Activated naive CD4-positive, alpha-beta T cell treated with anti-CD3 and anti-CD28 coated beads, Interleukin-2, amount 10 ng/mL, durations not matched to agents 7 days and 5 days (primary cell): ENCODE measurements at places on chromosomes 3 and 15.

DNA sequence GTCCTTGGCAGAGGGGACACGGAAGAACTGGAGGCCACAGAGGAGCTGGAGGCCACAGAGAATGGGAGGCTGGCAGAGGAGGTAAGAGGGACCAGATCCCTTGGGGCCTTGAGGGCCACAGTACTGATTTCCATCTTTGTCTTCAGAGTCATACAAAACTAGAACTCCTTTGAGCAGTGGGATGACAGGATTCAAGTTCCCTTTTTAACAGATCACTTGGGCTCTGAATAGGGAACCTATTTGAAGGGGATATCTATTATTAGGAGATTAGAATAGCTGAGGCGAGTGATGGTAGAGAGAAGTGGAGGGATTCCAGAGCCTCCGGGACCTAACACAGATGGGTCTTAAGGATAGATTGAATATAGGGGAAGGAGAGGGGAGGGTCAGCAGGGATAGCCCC lies 55.7 kb downstream of the OXNAD1 start:
- no peak for DNase-seq

DNA sequence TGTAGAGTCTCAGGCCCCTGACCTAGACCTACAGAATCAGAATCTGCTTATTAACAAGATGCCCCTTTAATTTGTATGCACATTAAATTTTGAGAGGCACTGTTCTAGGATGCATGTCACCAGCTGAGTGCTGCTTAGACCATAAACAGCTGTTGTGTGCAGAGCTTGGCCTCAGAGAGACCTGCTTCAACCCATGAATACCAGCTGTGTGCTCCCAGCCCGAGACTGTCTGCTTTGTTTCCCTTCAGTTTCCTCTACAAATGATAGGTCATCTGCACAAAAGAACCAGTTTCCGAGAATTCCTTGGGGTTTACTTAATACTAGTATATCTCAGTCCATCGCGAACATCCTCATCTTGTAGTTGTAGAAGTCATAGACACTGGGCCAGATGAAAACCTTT lies 158.5 kb upstream of the PFN2 start:
- DNase-seq: no peak

DNA sequence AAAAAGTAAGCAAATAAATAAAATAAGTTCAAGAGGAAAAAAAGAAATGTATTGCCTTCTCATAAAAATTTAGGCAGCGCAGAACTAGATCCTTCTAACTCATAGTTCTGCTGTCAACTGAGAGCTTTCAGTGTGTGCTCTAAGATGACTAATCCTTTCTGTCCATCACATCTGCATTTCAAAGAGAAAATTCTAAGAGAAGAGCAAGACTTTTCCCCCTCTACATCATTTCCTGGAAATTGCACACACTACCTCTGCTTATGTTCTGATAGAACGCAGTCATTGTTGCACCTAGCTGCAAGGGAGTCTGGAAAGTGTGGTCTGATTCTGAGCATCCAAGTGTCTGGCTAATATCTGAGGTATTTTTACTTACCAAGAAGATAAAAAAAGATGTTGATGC lies 39.6 kb upstream of the SLCO3A1 start:
- no peak for DNase-seq

DNA sequence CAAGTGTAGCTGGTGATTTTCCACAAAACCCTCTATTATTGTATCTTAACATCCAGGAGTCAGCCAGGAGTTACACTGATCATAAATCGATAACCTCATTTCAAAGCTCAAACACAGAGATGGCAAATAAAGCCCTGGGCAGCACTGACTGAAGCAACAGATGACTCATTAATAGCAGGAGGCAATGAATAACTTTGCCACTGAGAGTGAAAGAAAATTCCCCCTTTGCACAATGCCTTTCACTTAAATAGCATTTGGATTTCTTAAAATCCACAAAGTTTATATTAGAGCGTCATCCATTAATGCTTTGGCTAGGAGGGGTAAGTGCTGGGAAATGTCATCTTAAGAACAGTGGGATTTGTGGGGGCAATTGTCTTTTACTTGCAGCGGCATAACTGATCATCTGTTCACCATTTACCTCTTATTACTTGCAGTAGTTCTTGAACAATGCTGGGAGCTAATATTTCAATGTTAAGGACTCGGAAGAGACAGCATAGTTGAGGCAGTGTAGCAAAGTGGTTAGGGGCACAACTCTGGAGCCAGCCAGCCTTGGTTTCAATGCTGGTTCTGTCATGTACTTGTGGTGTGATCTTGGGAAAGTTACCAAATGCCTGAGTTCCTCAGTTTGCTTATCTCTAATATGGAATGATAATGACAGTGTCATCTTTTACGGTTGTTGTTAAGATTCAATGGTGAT lies 630.4 kb upstream of the TBL1XR1 start:
- no peak for DNase-seq

GRCh38 chr3:127145266-127145665 lies 47.7 kb upstream of the PRR23E start:
- no peak for DNase-seq

DNA sequence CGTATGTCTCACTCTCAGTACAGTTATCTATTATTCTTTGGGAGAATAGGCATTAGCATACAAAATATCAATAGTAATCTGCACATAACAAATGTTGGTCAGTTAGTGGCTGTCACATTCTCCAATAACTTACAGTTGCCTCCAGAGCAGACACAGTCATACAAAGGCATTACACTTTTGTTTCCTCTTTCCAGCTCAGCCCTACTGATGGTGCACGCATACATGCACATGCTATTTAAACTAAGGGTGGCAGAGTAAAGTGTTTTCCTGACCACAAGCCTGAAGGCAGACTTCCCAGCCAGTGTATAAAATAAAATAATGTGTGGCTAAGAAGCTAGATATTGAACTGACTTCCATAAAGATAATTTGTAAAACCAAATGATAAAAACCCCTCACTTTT lies 47.6 kb downstream of the PHLDB2 start:
- no peak for DNase-seq

GRCh38 chr15:95192923-95193322 lies 961.6 kb downstream of the MCTP2 start:
- DNase-seq: no peak
